ENCODE measurements at places on chromosomes 2 and 18. TPM values are rescaled to one million over a fixed set of nuclear protein-coding genes. Genes with fewer than 3 reads are reported as not detected.
A peak's percentile ranks its signal among the peaks of the same experiment; 100 is the strongest.

The CFAP65 gene
- not detected for total RNA-seq

DNA sequence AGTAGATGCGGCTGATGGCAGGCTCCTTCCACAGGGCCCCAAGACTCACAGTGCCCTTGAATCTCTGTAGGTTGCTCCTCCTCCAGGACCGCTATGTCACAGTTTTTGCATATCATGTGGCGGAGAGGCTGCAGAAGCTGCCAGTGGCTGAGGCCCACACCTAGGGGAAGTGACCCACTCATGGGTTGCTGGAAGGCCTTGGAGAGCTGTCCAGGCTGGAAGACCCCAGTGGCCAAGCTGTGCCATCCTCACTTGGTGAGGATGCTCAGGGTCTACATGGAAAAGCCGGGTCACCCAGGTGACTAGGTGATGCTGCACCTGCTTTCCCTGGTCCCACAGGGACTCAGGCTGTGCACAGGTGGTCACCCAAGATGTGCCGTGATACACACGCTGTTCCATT, 90.6 kb downstream of the SEPTIN10 start:
- no peak for DNase-seq

The MYO1B gene
- 63.9 TPM for total RNA-seq

- peak; percentile 93 for DNase-seq
Measured at GRCh38 chr2:121530212-121530705, 421 bp upstream of the RNU4ATAC start.

- no peak for DNase-seq
Measured at GRCh38 chr2:203164311-203164935, 74.4 kb upstream of the CYP20A1 start.

GRCh38 chr2:43484323-43484930, 111.4 kb downstream of the THADA start:
- no peak for DNase-seq

The PCARE gene
- total RNA-seq, result 0.06 TPM

GRCh38 chr2:240430595-240430994, 4.9 kb upstream of the GPC1 start:
- DNase-seq, result peak; percentile 71

GRCh38 chr2:172009823-172010222, 10.1 kb downstream of the METAP1D start:
- no peak for DNase-seq

GRCh38 chr2:15031745-15032240, 399.3 kb downstream of the LRATD1 start:
- no peak for DNase-seq

All from mesenteric fat pad (tissue), 1 donor.